Lower leg skin (tissue), 4 donors: ENCODE measurements at places on chromosomes 12 and 14. TPM values are rescaled to one million over a fixed set of nuclear protein-coding genes. Genes with fewer than 3 reads are reported as not detected.
A peak's percentile ranks its signal among the peaks of the same experiment; 100 is the strongest.

- no peak for DNase-seq
These were observed 484.7 kb downstream of the LRIG3 start for GRCh38 chr12:58435647-58436046.

Gene RNFT2
- total RNA-seq, result not detected

GRCh38 chr14:98950353-98950895 lies 321.6 kb downstream of the BCL11B start:
- DNase-seq, result no peak

DNA sequence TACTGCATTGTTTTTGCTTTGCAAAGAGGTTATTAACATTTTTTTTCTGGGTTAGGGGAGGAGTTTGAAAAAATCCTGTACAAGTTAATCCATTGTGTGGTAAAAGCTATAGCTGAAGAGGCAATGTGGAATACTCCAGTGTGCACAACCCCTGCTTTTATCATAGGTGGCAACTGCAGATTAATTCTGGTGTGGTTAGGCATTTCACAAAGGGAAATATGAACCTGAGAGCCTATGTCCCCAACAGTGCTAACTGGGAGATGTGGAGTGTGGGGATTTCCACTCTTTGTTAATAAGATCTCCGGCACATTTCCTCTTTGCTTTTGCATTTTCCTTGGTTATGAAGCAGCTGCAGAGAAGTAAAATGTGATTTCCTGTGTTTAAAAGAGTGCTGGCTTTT lies 33.6 kb downstream of the PRORP start:
- no peak for DNase-seq

DNA sequence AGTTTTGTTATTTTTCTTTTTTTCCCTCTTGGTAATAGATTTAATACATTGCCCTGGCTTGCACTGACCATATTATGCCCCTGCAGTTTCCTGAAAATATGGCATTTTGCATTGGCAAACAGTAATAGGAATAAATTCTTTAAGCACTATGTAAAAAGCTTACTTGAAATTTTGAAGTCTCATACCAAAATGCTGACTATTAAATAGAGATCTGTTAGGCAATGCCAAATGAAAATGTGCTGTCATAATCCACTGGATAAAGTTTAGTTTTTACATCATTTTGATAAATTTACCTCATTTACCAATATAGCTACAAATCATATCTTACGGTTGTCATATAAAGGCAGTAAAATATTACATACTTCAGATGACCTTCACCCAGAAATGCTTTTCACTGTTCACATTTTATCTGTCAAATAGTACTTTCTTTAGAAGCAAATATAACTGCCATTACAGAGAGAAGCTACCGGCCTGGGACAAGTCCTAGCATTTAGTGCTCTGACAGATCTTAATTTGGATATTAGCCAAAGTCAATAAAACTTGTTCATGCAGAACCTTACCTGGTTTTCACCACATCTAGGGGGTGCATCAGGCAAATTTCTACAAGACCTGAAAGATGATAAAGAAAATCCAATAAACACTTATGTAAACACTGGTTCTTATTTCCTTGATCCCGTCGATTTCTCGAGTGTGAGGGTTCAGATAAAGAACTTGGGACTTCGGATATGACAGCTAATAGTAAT lies 212.9 kb downstream of the PAX9 start:
- DNase-seq, result no peak

- DNase-seq, result peak; percentile 60
These were observed 255.8 kb upstream of the CRY1 start for GRCh38 chr12:107349008-107349747.

DNA sequence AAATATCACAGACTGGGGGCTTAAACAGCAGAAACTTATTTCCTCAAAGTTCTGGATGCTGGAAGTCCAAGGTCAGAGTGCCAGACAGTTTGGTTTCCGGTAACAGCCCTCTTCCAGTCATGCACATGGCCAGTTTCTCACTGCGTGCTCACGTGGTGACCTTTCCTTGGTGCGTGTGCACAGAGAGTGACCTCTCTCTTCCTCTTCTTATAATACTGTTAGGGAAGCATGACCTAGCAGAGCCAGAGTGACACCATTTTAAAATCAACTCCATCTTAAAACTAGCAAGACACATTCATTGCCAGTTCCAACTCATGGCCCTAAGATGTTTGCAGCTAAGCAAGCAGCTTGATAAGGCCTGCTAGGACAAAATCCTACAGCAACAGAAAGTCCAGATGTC lies 221.5 kb upstream of the DAAM1 start:
- DNase-seq, result no peak

Gene MGP
- total RNA-seq, result 115 TPM

DNA sequence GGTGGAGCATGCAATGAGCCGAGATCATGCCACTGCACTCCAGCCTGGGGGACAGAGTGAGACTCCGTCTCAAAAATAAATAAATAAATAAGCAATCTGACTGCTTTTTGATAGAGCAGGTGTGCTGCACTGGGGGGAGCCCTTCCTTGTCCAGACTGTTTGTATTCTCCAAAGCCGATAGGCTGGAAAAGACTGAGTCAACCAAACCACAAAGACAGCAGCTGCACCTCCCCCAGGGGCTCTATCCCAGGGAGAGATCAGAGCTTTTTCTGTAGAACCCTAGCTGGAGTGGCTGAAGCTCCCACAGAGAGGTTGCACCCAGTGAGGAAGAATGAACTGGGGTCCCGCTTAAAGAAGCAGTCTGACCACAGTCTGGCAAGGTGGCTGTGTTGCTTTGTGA lies 45.8 kb upstream of the LALBA start:
- no peak for DNase-seq

- DNase-seq, result no peak
These were observed 126.4 kb downstream of the PIWIL1 start for GRCh38 chr12:130463818-130464670.

Gene TRHDE
- 5.8 TPM for total RNA-seq

- DNase-seq, result no peak
These were observed 6.8 kb downstream of the MMP17 start for GRCh38 chr12:131834798-131835615.

- DNase-seq, result no peak
These were observed 6.1 kb upstream of the GPRC5A start for GRCh38 chr12:12885096-12885792.

- DNase-seq, result no peak
These were observed 34.3 kb downstream of the CCNK start for GRCh38 chr14:99515301-99516155.

DNA sequence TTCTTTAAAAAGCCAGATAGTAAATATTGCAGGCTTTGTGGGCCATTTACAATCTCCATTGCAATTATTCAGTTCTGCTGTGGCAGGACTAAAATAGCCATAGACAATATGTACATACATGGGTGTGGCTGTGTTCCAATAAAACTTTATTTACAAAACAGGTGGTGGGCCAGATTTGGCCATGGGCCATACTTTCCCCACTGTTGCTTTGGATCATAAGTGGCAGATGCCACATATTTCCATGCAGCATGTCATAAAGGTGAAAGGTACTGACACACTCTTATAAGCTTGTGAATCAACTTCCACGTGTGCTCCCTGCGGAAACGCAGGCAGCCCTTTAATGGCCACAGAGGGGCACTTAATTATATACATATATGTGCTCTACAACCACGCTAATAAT lies 244.4 kb upstream of the FOXN3 start:
- no peak for DNase-seq
